ENCODE measurements at places on chromosomes 16 and 17.
A peak's percentile ranks its signal among the peaks of the same experiment; 100 is the strongest.

GRCh38 chr17:64252831-64253230 lies 10.2 kb downstream of the TEX2 start:
- no peak for DNase-seq

DNA sequence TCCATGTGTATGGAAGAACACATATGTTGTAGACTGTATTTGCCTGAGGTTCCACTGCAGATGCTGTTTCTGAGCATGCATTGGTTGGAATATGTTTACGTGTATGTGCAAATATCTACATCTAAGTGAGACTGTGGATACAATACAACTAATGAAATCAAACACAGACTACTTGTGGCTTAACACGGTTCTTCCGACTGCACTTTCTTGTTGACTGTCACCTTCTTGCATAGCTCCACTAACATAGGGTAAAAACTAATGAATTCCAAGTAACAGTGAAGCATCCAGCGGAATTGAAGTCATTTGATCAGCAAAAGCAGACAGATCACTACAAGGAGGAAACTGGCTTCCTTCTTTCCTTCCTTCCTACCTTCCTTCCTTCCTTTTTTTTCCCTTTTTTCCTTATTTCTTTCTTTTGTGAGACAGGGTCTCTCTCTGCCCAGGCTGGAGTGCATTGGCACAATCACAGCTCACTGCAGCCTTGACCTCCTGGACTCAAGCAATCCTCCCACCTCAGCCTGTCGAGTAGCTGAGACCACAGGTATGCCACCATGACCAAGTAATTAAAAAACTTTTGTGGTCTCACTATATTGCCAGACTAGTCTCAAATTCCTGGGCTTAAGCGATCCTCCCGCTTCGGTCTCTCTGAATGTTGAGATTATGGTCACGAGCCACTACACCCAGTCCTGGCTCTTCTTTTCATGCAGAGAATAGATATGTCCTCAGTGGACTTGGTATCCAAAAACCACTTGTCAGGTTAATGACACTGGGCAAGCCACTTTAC lies 22.0 kb upstream of the CCL1 start:
- DNase-seq: no peak

GRCh38 chr16:12793120-12793864 lies 10.4 kb downstream of the CPPED1 start:
- no peak for DNase-seq

- no peak for DNase-seq
These were observed 16.5 kb downstream of the SCNN1B start for GRCh38 chr16:23318639-23319038.

- no peak for DNase-seq
These were observed 78.1 kb downstream of the OR1D5 start for GRCh38 chr17:2985318-2985717.

GRCh38 chr17:16905593-16906191 lies 66.2 kb downstream of the TNFRSF13B start:
- no peak for DNase-seq

DNA sequence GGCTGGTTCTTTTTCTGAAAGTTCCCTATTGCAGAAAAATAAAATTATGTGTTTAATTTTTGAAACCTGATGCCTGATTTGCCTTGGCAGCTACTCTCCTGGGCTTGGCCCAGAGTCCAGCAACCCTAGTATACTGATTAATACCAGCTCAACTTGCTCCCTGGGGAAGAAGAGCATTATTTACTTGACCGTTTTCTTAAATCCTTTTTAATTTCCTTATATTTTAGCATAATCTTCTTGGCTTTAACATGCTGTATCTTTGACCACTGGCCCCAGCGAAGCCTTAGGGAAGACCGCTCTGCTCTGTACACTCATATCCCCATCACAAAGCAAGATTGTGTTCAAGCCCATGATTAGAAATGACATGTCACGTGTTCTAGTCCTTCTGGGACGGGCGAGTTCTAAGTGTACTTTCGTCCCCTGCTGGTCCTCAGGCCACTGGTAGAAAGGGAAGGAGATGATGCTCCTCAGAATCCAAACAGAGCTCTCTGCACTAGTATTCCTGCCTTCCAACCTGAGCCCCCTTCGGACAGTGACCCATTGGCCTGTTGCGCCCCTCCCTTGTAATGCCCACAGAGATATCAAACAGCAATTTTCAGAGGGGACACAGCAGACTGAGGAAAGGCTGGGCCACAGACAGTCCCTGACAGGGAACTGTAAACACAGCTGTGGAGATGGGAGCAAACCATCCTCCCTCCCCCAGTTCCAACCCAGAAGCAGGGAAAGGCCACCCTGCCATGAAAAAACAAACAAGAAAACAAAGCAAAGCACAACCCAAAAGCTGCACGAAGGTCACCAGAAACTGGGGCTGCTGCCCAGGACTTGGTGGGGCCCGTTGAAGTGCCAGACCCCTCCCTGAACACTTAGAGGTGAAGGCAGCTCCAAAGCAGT lies 4.3 kb upstream of the EZH1 start:
- no peak for DNase-seq

GRCh38 chr17:18968345-18968744 lies 16.4 kb downstream of the SLC5A10 start:
- no peak for DNase-seq

GRCh38 chr16:10629592-10629963 lies 49.2 kb upstream of the EMP2 start:
- DNase-seq: no peak

DNA sequence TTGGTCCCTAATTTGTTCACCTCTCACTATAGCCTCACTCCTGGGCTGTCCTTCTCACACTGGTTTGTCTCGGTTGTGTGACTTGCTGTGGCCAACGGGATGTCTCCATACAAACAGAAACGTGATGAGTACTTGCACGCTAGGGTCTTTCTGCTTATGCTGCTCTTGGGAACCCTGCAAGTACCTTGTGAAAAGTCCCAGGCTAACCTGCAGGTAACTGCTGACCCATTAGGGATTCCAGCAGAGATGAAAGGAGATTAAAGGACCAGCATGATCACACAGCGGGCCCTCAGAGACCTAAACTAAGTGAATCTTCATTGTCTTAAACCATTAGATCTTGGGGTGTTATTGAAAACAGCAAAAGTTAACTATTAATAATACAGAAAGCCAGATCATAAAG lies 562.8 kb upstream of the GOT2 start:
- no peak for DNase-seq

DNA sequence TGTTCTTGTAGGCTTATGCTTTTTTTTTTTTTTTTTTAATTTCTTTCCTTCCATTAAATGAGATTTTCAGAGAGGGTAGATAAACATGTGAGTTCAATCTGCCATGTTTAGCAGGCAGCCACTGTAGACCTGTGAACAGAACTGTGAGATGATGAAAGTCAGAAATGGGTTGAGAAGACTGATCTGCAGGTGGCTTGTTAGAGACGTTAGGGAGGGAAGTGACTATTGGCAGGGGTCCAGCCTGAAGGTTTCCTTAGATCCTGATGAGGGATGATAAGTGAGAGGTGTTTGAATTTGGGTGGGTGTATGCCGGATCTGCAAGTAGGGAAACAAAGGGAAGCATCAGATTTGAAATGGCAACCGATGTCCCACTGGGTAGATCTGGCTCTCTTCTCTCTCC lies 157.8 kb downstream of the HS3ST3B1 start:
- no peak for DNase-seq

DNA sequence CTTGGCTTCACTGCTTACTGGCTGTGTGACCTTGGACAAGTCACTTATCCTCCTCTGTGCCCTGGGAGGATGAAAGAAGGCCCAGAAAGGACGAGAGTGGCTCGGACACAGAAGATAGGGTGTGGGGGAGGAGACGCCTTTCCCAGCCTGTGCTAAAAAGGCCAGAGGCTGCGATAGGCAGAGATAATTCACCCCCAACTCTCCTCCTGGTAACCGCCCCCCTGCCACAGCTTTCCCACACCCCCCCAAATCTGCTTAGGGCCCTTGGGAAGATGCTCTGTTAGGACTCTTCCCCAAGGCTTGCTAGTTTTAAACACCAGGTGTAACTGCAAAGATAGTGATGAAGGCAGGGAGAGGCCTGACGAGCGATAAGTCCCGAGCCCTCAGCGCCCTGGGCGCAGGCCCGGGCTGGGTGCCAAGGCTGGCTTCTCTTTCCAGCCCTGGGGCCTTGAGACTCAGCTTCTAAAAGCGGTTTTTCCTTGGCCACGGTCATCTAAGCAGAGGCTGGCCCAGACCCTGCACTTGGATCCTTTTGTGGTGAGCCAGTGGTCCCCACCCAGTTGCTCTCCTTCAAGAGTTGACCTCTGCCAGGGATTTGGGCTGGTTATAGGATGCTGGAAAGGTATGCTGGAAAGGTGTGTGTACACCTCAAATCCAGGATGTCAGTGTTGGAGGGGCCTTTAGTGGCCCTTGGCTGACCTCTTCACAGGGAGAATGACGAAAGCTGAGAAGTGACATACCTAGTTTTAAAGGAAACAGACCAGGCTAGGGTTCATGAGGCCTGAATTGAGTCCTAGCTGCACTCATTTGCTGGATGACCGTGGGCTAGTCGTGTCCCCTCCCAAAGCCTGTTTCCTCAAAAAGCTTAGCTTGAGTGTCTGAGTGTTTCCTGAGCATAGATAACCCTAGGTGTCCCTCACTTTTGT lies 3.4 kb upstream of the PPP1R9B start:
- DNase-seq: no peak

DNA sequence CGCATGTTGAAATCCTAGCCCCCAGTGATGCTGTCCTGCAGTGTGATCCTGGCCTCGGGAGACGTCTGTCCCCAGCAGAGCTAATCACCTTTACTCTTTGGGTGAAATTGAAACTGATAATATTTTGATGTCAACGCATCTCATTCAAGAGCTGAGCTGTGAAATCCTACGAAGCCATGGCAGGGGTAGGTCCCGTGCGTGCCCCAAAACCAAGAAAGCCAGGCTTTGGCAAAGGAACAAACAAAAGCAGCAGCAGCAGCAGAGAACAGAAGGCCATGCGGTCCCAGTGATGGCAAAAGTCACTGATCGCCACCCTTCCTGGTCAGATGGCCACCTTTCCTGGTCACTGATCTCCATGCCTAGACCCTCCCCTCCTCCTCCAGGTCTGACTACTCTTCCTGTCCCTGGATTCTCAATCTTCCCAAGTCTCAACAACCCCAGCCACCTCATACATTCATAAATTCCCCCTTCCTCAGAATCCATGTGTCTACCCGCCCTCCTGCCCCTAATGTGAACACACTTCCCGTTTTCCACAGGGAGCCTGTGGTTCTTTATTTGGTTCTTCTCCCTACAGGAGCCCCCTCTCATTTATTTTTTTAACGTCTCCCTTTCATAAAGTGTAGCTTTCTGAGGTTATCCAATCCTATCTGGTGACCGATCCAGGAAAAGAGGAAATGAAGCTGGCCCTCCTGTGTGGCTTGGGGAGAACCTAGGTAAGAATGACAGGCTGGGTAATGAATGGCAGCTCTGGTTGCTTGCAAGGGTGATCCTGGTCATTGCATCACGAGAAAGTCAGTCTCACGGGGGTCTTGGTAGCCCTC lies 50.3 kb downstream of the CPPED1 start:
- DNase-seq: no peak

- no peak for DNase-seq
These were observed 1.4 kb upstream of the GGA2 start for GRCh38 chr16:23511731-23512130.

GRCh38 chr17:37562016-37562745 lies 47.0 kb downstream of the SYNRG start:
- no peak for DNase-seq

GRCh38 chr16:87698676-87699199 lies 67.0 kb downstream of the KLHDC4 start:
- no peak for DNase-seq

GRCh38 chr16:89574681-89575246 lies 794 bp upstream of the CPNE7 start:
- peak; percentile 78 for DNase-seq

- DNase-seq: no peak
These were observed 81.5 kb downstream of the VPS53 start for GRCh38 chr17:633133-633532.

DNA sequence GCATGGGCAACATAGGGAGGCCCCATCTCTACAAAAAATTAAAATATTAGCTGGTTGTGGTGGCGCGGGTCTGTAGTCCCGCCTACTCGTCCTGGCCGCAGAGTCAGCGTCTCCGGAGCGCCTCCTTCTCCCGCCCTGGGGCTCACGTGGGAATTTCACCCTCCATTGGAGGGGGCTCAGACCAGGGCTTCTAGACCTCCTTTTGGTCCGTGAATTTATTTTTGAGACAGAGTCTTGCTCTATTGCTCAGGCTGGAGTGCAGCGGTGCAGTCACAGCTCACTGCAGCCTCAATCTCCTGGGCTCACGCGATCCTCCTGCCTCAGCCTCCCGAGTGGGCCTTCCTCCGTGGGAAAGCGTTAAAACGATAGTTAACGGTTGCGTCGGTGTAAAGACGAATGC lies 394 bp upstream of the NME4 start:
- DNase-seq: peak; percentile 73

DNA sequence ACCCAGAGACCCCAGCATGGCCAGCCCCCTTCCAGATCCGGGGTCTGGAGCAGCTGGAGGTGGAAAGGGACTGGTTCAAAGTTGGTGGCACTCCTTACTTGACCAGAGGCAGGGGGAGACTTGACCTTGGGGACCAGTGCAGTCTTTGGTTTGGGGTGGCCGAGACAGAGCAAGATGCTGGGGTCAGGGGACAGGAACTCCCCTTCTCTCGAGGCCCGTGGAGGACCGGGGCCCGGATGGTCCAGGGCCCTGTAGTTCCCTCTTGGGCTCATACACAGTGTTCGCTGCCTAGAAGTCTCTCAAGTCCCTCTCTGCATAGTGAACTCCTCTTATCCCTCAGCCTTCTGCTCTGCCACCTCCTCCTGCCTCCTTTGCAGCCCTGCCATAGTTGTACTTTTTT lies 601 bp upstream of the PRSS33 start:
- DNase-seq: no peak

- no peak for DNase-seq
These were observed 177.2 kb downstream of the TMEM132E start for GRCh38 chr17:34756637-34757021.

DNA sequence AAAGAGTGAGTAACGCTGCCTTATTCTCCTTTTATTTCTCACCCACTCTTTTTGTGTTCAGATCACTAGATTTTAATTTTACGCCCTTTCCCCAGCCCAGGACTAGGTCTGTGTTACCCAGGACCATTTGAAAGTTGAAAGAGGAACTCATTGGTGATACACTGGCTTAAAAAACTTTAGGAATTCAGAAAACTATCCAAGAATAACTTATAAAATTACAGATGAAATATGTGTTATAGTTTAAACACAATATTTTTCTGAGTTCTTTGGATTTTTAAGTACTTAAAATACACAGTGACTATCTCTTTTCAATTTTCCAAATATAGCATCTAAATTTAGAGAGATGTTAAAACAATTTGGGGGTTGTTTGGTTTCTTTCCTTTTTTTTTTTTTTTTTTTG lies 385.2 kb downstream of the CDH13 start:
- DNase-seq: no peak

Measured in HTR-8/SVneo (cell line).